Osteoblast (primary cell): ENCODE measurements at places on chromosomes 13 and 19. TPM values are rescaled to one million over a fixed set of nuclear protein-coding genes. Genes with fewer than 3 reads are reported as not detected.

DNA sequence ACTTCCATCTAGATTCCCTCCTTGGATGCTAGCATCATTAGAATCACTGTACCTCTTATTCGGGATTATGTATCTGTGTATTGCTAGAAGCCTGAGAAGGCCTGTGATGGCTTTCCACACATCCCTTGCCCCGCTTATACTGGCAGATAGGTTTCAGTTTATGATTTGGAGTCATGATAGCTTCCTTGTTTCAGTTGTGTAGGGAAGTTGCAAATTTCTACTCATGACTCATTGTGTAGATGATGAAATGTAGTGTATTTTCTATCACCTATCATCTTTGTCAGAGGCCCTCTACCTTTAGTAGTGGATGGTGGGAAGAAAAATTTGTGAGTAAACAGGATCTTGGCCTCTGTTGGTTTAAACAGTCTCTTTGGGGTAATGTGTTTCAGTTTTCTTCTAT lies 165.2 kb downstream of the GGACT start:
- no peak for DNase-seq

Gene MYO16
- total RNA-seq = under 0.01 TPM in 1 of 2 replicates, not detected in the other

DNA sequence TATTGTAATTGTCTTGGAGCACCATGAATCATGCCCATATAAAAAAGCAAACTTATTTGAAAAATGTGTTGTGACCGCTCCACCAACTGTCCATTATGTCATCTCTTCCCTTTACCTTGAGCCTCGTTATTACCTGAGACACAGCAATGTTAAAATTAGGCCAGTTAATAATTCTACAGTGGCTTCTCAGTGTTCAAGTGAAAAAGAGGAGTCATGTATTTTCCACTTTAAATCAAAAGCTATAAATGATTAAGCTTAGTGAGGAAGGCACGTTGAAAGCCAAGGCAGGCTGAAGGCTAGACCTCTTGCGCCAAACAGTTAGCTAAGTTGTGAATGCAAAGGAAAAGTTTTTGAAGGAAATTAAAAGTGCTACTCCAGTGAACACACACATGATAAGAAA lies 210.5 kb downstream of the GPC6 start:
- DNase-seq = no peak

DNA sequence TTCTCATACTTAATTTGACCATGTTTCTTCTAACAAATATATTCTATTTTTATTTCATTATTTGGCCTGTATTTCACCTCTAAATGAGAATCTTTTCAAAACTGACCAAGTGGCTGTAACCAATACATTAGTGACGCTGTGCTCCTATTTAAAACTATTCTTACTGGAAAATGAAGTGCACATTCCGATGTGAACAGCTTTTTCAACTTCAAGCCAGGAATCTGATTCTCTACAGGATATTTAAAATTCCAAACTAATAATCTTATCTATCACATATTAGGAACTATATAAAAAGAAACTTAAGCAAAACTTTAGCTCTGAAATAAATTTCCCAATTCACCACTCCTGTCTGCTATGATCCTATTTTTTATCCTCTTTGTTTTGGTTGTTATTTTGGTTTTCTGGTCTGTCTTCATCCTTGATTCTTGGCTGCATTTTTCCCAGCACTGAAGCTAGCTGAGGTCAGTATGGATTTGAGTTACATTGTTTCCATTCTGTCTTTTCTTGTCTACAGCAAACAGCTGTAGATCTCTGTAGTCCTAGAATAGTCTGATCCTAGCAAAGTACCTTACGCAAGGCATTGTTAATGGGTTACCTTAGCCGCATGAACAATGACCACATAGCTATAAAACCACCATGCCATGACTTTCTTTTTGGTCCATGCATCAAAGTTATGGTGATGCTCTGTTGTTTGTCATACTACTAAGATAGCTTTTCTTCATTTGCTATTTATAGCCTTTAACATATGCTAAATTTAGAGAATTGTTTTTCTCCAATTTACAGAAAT lies 748.6 kb upstream of the SPRY2 start:
- no peak for DNase-seq

DNA sequence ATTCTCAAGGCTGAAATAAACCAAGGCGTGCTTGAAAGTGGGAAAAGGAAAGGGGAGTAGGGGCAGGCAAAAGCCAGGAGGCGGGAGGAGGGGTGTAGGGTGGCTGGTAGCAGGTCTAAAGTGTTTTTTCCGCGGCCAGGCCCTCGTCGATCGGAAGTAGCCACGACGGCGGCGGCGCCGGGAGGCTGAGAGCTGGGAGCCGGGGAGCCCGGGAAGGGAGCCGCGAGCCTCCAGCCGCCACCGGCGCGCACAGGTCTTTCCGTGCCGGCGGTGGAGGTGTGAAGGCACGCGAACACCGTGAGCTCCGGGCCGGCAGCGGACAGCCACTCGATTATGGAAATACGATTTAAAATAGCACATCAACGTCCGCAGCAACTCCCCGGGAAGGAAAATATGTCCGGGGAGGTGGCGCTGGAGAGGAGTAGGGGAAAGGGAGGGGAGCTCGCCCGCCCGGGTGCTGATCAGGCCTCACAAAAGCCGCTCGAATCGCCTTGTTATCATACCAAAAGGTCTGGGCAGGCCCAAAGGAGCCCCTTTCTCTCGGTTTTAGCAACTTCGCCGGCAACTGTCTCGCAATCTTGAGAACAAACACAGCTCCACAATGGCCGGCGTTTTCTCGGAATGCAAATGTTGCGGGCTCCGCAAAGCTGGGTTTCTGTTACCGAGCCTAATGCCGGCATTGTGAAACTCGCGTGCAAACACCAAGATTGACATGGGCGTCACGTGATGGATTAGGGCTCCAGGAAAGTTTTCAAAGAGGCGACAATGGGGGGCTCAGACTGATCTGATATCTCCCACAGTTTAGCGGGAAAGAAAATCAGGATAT lies 2.9 kb upstream of the PCDH8 start:
- peak; percentile 90 for DNase-seq

Gene KLK15
- not detected in 2 replicates for total RNA-seq

- no peak for DNase-seq
Measured at GRCh38 chr13:108948251-108948671, 318.9 kb downstream of the MYO16 start.

GRCh38 chr13:22047082-22047784 lies 376.4 kb downstream of the FGF9 start:
- no peak for DNase-seq

DNA sequence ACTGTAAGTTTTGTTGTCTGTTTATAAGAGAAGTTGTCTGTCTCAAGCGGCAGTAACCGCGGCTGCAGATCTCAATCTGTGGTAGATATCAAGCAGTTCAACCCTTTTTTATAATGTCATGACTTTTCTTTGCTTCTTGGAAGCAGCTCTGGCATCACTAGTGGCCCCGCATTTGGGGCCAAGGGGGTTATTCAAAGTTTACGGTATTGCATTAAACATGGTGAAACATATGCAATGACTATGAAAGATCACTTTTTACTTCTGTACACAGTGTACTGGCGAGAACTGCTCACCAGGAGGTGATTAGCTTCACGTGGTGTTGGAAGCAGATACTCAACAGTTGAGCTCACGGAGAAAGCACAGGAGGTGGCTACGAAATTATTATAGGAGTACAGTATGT lies 4.6 kb upstream of the FFAR3 start:
- DNase-seq = no peak

GRCh38 chr19:50357178-50358100 lies 8.0 kb downstream of the NAPSA start:
- peak; percentile 77 for DNase-seq

Gene FLT3LG
- total RNA-seq = 4.3 and 6.5 TPM in 2 replicates

GRCh38 chr13:94195715-94196114 lies 283.8 kb downstream of the DCT start:
- DNase-seq = peak; percentile 62

DNA sequence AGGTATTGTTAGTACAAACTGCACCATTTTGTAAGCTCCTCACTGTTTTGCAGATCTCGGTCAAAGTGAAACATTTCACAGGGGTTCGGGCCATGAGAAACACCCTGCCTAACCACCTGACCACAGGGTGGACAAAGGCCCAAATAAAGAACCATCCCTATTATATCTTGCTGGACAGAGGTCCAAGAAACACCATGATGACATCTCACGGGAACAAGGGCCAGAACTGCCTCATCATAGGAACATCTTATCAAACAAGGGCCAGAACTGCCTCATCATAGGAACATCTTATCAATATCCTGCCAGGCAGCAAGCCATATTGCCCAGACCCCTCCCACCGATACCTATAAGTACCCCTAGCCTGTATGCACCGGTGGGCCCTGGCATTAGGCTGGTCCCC lies 99.7 kb downstream of the PCDH9 start:
- DNase-seq = no peak

- DNase-seq = peak; percentile 92
Measured at GRCh38 chr19:17873786-17874757, 2.3 kb downstream of the SLC5A5 start.

Gene CYP2S1
- not detected in 2 replicates for total RNA-seq

DNA sequence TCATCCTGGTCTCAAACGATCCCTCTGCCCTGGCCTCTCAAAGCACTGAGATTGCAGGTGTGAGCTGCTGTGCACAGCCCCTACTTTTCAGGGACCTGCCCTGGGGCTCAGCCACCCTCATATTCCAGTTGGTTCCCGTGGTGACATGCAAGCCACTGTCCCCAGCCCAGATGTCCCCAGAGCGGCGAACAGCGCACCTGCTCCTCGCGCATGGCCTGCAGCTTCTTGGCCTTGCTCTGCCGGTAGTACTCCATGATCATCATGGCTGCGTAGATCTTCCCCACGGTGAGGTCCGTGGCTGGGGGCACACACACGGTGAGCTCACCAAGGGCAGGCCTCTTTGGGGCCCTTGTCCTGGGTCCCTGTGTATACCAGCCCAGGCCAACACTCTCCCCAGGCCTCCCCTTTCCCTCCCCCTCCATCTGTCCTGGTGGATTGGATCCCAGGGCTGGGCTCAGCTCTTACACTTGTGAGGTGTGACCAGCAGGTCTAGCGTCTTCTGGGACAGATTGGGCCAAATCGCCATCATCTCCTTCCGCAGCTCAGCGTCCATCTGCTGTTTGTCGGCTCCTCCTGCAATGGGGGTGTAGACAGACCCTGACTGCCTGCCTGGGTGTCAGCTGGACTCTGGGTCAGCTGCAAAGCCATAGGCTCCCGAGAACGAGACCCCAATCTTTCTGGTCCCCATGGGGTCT lies 64.0 kb downstream of the IER2 start:
- DNase-seq = peak; percentile 50

GRCh38 chr13:32024750-32025149 lies 6.8 kb upstream of the FRY start:
- no peak for DNase-seq

DNA sequence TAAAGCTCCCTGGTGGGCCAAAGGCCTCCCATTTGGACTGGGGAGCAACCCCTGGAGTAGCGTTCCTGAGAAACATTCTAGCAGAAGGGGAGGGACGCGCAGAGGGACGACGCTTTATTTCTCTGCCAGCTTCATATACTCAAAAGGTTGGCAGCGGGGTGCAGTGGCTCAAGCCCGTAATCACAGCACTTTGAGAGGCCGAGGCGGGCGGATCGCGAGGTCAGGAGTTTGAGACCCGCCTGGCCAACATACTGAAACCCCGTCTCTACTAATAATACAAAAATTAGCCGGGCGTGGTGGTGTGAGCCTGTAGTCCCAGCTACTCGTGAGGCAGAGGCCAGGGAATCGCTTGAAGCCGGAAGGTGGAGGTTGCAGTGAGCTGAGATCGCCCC lies 16.8 kb downstream of the RB1 start:
- DNase-seq = peak; percentile 35

DNA sequence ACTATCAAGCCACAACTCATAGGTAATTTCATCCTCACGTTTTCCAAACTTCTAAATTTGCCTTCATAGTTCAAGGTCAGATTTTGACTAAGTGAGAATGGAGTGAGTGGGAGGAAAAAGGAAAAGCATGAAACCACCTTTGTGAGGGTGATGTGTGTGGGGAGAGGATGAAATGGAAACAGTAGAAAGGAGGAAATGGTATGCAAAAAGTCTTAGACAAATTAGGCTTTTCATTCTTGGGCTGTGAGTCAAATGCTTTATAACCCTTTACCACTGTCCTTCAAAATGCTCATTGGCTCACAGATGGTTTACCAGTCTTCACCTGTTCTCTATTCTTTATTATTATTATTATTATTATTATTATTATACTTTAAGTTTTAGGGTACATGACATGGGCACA lies 127.2 kb downstream of the RAP2A start:
- no peak for DNase-seq

Gene CFAP97D2
- not detected in 2 replicates for total RNA-seq

DNA sequence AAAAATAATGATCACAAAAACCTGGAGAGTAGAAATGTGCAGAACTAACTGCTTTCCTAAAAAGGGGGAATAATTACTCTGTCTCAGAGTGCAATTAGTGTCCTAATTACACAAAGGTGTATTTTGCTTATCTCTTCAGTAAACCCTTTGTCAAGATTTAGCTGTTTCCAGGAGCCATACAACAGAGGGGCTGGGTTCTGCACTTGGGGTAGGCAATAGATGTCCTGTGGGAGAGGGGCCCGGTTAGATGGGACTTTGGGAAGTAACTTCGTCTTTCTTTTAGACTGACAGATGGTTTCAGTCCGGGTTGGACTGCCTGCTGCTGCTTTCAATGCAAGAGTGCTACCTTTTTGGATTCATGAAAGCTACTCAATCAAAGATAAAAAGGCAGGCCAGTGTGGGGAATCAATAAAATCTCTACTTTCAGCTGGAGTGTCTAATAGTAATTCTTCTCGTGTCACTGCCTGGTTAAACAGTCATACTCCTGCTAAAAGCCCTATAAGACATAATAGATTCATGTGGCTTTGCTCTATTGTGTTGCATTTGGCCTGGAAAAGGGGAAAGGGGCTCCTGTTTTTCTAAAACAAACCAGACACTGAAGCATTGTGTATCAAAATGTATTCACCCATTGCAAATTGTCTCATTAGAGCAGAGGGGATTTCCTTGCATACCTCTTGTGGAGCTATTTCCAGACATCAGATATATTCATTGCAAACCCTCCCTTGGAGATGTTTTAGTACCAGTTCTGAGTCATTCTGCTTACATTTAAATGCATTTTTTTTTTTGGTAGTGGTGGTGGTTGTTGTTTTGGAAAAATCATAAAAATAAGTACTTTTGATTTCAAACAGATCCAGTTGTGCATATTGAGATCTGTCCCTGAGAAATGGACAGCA lies 83.3 kb upstream of the PCDH8 start:
- DNase-seq = peak; percentile 61

- DNase-seq = no peak
Measured at GRCh38 chr19:827710-828321, at the start of gene AZU1. Gene AZU1, plus strand, starts transcription at chr19:827837. Its CDS starts 10 bp downstream, at chr19:827847.

GRCh38 chr13:23789576-23790346 lies 99.4 kb downstream of the MIPEP start:
- no peak for DNase-seq

DNA sequence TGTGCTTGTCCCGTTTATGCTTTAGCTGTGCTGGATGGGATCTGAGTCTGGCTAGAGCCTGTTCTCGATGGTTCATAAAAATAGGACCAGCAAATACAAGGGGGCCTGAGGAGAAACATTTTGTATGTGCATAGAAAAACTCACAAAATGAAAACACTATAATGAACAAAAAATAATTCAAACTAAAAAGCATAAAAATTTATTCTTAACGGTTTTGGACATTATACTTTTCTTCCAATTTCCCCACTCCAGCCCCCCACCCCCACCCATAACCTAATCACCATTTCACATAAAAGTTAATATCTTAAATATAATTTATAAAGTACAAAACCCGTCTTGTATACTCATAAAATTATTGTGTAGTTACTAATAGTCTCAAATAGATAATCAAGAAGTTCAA lies 93.7 kb downstream of the MYCBP2 start:
- DNase-seq = no peak

GRCh38 chr13:97497400-97497799 lies 63.4 kb downstream of the RAP2A start:
- DNase-seq = no peak

- DNase-seq = no peak
Measured at GRCh38 chr13:44451126-44451525, 77.5 kb downstream of the SERP2 start.

GRCh38 chr19:1074544-1075283 lies 7.7 kb downstream of the ARHGAP45 start:
- no peak for DNase-seq

Gene DENND1C
- total RNA-seq = not detected in 2 replicates
